ENCODE measurements at places on chromosomes 13 and 19.

DNA sequence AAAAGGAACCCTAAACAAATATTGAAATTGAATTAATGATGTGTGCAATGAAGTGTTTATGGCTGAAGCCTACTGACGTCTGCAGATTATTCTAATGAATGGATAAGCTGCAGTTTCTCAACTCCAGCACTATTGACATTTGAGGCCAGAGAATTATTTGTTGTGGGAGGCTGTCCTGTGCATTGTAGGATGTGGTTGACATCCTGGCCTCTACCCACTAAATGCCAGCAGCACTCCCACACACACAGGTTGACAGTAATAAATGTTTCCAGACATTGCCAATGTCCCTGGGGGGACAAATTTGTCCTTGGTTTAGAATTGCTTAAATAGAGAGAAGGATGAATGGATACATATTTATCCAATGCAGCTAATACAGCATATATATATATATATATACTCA, 19.2 kb upstream of the MYH14 start:
- DNase-seq = no peak

- no peak for DNase-seq
Measured at GRCh38 chr19:3374369-3375112, 8.2 kb downstream of the NFIC start.

DNA sequence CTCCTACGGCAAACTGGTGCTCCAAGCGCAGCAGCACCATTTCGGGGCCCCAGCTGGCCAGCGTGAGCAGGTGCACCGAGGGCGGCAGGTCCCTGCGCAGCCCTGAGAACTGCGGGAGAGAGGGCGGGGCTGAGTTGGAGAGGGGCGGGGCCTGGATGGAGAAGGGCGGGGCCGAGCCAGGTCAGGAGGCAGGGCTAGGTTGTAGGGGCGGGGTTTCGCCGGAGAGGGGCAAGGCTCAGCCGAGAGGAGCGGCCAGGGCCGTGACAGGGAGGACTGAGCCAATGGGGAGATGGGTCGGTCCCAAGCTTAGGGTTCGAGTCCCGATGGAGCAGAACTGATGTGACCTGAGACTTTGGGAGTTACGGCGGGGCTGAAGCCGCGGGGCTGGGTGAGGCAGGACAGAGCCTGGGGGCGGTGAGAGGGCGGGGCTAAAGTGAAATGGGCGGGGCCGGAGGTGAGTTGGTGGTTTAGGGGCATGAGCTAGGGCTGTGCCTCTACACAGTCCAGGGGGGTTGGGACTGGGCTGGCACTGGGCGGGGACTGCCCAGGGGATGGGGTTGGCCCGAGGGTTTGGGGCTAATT, 19.0 kb downstream of the MAN2B1 start:
- DNase-seq = no peak

- DNase-seq = no peak
Measured at GRCh38 chr13:37417060-37417441, 181.5 kb downstream of the POSTN start.

DNA sequence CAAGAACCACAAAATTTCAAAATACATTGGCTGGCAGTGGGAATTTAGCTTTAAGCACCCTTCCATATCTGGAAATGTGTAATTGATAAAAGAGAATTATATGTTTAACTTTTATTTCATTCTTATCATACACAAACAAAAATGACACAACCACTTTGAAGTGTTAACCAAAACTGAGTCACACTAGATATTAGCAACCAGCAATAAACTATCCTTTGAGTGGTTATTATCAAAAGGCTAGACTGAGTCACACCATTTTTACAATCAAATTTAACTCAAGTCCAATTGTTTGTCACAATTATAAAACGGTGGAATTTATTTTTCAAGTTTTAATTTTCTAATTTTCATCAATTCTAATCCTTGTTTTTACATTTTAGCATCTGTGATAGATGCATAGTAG, 121.7 kb downstream of the LIG4 start:
- DNase-seq = no peak

- DNase-seq = no peak
Measured at GRCh38 chr13:88472316-88472715, 801.1 kb downstream of the SLITRK5 start.

DNA sequence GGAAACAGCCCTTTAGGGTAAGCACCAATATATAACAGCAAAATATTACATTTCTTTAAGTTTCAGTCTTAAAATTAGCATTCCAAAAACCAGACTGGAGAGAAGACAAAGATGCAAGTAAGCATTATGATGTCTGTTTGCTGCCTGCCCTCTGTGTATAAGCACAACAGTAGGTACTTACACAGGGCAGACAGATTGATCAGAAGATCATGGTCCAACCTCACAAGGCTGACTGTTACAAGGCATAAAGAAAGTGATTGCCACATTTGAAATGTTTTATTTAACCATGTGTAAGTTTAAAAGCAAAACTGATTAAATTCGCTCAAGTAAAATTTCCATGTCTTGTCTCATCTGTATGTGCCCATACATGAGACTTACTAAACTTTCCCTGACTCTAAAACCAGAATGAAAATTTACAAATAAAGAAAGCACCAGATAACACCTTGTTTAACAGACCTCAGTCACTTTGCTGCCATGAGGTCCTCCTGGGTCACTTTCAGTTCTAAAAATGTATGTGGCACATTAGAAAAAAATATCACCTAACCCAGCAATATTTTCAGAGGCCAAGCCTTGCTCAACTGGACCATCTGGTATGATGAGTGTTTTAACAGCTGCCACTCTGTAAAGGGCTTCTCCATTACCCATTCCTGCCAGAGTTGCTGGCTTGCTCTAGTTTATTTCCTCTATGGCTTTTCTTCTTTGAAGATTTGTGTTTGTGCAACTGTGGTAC, 297.0 kb downstream of the RBM26 start:
- DNase-seq = no peak

- DNase-seq = no peak
Measured at GRCh38 chr19:52138278-52138982, 1.3 kb downstream of the ZNF616 start.

- DNase-seq = no peak
Measured at GRCh38 chr13:94632226-94632980, 30.7 kb downstream of the GPR180 start.

DNA sequence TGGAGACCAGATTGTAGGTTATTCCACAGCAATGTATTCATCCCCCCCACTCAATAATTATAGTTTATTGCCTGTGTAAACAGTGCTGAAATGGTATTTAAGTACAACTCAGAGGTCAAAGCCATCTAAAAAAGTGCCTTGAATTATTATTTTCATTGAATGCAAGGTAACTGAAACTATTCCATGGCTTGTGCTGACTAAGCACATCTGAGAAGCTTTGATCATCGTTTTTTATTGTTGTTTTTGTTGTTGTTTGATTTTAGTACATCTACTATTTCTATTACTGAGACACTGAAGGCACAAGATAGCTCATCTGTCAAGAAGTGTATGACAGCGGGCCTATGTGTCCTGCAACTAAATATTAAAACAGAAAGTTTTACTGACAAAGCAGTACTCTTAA, 308.0 kb downstream of the OXGR1 start:
- DNase-seq = no peak

Data from stimulated activated CD4-positive, alpha-beta T cell treated with anti-CD3 and anti-CD28 coated beads, Interleukin-1b, Interleukin-23, amount 100 ng/mL, for 24 hours (primary cell).